ENCODE measurements at places on chromosomes 2 and 18. TPM values are rescaled to one million over a fixed set of nuclear protein-coding genes. Genes with fewer than 3 reads are reported as not detected.

- DNase-seq = no peak
Measured at GRCh38 chr2:223723954-223724411, 113.4 kb downstream of the AP1S3 start.

DNA sequence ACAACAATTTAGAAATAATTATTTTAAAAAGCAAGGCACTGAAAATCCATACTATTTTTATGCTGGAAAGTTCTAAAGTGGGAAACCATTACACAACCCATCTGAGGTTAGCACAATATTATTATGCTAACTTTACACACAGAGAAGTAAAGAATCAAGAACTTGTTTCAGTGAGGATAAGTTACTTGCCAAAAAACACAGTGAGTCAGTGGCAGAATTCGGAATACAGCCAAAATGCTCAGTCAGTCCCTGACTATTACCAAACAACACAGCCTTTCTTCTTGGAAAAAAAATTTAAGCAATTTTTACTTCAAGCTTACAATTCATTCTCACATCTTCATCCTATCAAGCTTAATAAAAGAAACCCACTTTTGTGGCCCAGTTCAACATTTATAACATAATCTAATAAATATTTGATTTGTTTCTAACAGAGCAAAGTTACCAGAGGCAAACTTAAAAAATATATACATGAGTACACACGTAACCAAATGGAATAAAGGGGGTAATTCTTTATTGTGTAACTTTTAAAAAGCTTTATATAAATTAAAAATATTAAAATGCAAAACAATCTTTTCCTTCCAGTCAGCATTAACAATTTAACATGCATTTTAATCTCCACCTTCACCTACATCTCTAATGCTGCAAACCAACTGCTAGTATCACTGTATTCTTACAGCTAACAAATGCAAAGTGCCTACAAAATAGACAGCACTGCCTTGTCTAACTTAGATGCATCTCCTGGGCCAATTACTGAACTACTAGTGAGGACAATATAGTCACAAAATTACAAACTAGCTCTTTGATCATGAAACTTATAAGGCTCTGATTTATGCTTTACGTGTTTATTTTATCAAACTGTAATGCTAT lies 55.2 kb downstream of the CCDC88A start:
- DNase-seq = no peak

- no peak for DNase-seq
Measured at GRCh38 chr2:20618468-20618885, 32.4 kb downstream of the HS1BP3 start.

DNA sequence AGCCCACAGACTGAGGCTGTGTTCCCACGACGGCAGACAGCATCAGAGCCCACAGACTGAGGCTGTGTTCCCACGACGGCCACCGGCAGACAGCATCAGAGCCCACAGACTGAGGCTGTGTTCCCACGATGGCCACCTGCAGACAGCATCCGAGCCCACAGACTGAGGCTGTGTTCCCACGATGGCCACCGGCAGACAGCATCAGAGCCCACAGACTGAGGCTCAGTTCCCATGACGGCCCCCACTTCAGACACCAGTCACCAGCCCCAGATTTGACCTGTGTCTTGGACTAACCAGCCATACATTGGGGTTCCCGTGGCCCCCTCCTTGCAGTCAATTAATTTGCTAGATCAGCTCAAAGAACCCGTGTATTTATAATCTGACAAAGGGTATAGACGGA lies 57.8 kb upstream of the SNTG2 start:
- DNase-seq = no peak

- no peak for DNase-seq
Measured at GRCh38 chr2:128162266-128162665, 71.3 kb downstream of the UGGT1 start.

DNA sequence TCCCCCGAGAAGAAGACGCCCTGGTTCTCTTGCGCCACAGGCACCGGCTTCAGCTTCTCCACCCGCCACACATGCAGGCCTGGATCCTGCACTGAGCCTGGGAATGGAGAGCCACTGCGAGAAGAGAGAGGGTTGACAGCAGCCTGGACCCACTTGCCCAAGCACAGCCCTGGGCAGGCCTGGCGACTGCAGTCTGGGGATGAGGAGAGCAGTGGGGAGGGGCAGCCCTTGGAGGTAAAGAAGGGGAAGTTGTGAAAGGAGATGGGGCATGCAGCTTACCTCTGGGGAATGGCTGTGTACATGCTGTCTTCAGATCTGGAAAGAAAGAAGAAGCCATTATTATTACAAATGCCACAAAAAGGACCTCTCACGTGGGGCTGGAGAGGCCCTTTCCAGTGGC lies 8.3 kb downstream of the CAPG start:
- DNase-seq = no peak

DNA sequence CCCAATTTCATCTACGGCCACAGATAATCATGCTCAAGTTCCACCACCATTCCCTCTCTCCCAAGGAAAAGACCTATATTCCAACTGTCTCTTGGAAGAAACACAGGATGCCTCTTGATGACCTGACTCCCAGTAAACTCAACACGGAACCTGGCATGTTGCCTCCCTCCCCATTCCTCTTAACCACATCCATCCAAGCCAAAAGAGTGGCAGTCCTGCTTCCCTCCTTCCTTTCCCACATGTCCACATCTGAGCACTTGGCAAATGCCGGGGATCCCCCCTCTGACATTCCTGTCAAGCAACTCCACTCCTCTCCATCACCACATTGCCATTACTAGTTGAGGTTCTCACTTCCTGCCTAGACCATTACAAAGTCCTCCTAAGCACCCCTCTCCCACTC lies 49.4 kb downstream of the PID1 start:
- no peak for DNase-seq

The CXCR4 gene
- total RNA-seq = 250 TPM

The CNDP1 gene
- total RNA-seq = not detected

The ASAP2 gene
- 0.45 TPM for total RNA-seq

The KCNG2 gene
- not detected for total RNA-seq

The DLGAP1 gene
- not detected for total RNA-seq

The ANKRD29 gene
- 0.18 TPM for total RNA-seq

All from naive thymus-derived CD4-positive, alpha-beta T cell (primary cell).